ENCODE measurements at places on chromosomes 7 and 10.

DNA sequence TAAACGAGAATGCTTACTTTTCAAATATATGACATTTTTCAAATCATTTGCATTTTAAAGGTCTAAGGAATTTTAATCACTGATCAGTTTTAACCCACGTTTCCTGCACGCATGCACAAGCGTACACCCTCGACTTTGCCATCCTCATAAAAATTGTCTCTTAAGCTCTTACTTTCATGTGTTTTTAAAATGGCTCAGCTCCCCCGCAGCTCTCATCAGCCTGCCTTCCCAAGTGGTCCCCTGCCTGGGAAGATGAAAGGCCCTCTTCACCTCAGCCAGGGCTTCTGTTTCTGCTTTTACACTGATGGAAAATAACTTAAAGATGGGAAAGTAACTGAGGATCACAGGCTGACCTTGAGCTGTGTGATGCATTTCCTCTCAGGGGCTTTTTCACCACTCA lies 131.6 kb upstream of the LSM8 start:
- no peak for DNase-seq

- DNase-seq = no peak
Observed at GRCh38 chr7:98362517-98362916, 38.4 kb downstream of the BAIAP2L1 start.

DNA sequence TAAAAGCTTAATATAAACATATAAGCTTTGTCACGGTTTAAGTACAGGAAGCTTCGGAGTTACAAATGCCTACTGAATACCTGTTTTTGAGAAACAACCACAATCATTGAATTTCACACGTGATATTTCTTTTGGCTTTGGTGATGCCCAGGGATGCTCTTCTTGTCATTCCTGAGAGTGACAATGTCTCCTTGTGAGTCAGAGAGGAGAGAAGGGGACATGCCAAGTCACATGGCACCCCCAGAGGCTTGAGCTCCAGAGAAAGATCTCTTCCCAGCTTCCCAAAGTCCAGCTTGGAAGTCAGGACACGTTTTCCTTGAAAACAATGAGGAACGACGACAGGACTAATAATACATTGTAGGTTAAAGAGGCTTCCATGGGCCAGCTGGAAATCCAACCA lies 242.4 kb downstream of the ARHGAP21 start:
- DNase-seq = no peak

GRCh38 chr7:92331508-92331907 lies 85.7 kb downstream of the ANKIB1 start:
- DNase-seq = no peak

- no peak for DNase-seq
Observed at GRCh38 chr10:88874281-88874680, 5.8 kb upstream of the STAMBPL1 start.

DNA sequence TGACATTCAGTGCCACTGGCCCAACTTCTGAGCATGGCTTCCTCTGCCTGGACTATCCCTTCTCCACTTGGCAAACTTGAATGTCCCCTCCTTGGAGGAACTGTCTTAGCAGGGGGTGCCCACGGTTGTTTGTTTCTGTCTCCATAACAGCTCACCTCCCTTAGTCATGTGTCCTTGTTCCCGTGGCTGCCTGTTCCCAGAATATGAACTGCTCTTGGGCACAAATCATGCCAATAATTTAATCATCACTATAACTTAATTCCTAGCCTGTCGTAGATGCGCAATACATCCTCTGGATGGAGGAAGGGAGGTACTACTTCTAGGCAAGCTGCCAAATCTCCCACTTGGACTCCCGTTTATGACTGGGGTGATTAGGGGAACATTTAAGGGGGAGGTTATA lies 173.1 kb downstream of the MYOF start:
- DNase-seq = no peak

- no peak for DNase-seq
Observed at GRCh38 chr10:9175200-9175599, 1120.7 kb downstream of the GATA3 start.

All from germinal center (tissue), 1 donor.